ENCODE measurements at places on chromosomes 2 and 18.

- no peak for DNase-seq
Observed at GRCh38 chr18:48171490-48172188, 237.5 kb downstream of the ZBTB7C start.

GRCh38 chr18:48109961-48110493 lies 179.6 kb upstream of the SMAD2 start:
- DNase-seq, result no peak

- DNase-seq, result no peak
Observed at GRCh38 chr2:88751768-88752167, 60.3 kb downstream of the RPIA start.

GRCh38 chr18:68991286-68991685 lies 193.4 kb downstream of the CCDC102B start:
- DNase-seq, result peak; percentile 0

GRCh38 chr18:3266062-3266608 lies 4.2 kb downstream of the MYL12B start:
- DNase-seq, result no peak

DNA sequence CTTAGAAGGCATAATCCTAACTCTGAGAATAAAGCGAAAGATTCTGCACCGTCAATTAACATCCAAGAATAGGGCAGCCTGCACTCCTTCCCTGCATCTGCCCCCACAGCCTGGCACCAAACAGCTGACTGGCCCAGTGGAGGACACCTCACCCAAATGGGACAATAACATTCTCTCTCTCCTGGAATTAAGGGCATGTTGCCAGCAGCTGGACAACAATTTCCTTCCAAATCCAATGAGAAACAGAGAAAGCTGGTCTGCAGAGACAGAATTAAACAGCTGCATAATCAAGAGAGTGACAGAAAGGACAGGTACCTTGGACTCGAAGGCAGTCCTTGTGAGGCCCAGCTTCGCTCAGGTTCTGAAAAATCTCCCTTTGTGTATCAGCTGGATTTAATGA lies 15.0 kb downstream of the COX7A2L start:
- no peak for DNase-seq

DNA sequence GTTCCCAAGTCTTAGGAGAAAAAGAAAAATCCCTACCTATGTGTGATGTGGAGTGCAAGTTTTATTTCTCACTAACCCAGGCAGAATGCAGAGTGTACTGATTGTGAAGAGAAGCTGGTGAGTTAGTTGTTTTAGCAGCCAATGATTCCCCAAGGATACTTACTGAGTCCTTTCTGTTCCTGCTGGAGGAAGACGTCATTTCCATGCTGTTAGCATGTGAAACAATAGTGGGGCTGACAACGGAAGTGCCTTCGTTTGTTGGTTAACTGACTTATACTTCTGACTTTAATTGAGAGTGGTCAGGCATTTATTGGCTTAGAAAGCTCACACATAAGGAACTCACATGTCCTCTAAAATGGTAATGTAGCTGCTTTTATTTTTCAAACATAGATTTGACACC lies 180.6 kb downstream of the MC4R start:
- DNase-seq, result no peak

- DNase-seq, result no peak
Observed at GRCh38 chr2:208256192-208256782, 1.4 kb upstream of the IDH1 start.

DNA sequence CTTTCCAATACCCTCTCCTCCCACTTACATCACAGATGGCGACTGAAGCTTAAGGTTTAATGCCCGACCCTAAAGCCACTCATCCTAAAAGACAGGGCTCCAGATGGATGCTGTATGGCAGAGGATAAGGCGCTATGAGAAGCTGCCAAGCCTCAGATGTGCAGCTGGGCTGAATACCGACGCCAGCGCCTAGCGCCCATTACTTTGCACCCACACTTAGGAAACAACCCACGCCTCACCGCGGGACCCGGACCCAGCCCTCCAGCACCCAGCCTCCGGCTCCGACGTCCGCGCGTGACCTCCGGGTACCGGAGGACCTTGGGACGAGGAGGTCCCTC lies 335 bp downstream of the TRAK2 start:
- no peak for DNase-seq

DNA sequence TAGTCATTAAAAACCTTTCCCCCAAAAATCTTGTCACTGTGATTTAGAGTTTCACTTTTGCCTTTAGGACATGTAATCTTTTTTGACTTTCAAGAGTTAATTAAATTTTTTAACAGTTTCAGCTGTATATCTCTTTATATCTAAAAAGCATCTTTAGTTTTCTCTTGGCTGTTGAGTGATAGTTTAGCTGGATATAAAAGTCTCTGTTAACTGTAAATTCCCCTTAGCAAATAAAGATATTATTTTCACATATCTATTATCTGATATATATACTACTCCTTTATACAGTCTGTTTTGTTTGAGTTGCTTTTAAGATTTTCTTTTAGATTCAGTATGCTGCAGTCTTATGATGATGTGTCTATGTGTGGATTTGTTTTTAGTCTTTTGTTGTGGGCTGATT lies 98.9 kb upstream of the CNGA3 start:
- no peak for DNase-seq

DNA sequence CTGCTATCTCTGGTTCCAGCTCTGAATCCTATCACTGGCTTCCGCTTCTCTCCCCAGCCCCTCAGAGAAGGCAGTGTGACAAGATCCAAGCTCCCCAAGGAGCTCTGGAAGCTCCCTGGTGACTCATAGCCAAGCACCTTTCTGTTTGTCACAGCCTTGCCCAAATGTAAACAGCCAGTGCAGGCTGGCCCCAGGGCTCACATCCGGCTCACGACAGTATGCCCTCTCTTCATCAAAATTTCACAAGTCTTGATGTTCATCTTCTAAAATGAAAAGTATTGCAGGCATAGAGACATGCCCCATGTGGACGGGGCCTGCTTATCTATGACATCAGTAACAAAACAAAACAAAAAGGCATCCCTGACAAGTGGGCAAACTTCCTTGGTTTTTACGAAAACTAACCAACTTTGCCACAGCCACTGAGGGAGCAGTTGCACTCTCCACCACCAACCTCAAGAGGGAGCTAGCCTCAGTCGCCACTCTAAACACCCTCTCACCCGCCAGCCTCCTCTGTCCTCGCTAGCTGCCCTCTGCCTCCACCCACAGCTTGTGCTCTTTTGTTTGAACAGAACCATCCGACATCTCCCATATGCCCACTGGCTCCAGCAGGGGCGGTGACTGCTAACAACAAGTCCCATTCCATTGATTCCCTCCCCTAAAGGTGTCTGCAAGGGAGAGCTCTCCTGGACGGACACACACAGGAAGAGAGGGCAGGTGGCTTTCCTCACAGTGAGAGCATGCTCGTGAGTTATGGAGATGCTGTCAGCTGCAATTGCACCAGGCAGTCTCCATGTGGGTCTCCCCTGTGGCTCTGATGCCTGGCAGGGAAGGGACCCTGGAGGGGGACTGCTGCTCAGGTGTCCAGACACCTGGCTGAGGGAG lies 71.0 kb upstream of the DAPL1 start:
- no peak for DNase-seq

- no peak for DNase-seq
Observed at GRCh38 chr18:64882896-64883295, 734.0 kb upstream of the LINC00305 start.

- peak; percentile 95 for DNase-seq
Observed at GRCh38 chr2:27977731-27978312, 87.3 kb downstream of the BABAM2 start.

DNA sequence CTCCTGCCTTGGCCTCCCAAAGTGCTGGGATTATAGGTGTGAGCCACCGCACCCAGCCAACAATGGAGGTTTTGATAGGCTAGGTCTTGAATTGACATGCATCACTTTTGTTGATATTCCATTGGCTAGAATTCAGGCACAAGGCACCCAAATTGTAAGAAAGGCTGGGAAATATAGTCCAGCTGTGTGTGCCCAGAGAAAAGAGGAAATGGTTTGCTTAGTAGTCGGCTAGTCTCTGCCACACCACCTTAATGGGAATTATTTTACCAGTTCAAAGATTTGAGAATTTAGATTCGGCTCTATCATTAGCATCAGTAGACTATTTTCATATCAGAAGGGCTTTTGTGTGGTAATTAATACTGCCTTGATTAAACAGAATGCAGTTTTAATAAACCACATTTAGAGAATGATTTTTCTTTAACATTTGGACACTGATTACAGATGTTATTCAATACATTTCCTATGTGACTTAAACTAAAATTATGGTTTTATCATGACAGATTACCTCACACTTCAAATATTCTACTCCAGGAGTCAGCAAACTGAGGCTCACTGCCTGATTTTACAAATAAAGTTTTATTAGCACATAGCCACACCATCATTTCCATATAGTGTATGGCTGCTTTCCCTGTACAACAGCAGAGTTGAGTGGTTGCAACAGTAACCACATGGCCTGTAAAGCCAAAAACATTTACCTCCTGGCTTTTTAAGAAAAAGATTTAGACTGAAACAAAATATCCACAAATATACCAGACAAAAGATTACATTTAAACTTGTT lies 27.4 kb downstream of the DBI start:
- no peak for DNase-seq

DNA sequence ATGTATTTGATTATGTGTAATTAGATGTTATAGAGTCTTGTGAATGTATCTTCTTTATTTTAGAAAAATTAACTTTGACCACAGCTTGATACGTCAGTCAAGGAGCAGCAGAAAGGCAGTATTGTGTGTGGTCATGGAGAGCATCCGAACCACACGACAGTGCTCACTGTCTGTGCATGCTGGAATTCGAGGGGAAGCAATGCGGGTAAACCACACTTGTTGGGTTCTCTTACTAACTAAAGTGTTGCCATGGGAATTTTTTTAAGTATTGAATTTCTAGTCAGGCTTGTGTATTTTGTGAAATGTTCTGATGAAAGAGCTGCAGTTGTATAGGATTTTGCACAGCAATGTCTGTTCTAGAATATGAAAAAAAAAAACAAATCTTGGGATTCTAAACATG lies 4.8 kb downstream of the PJVK start:
- no peak for DNase-seq

GRCh38 chr2:154402213-154402612 lies 296.3 kb upstream of the KCNJ3 start:
- DNase-seq, result no peak

Data from GM04503 (cell line).